ENCODE measurements at places on chromosomes 13 and 19.

DNA sequence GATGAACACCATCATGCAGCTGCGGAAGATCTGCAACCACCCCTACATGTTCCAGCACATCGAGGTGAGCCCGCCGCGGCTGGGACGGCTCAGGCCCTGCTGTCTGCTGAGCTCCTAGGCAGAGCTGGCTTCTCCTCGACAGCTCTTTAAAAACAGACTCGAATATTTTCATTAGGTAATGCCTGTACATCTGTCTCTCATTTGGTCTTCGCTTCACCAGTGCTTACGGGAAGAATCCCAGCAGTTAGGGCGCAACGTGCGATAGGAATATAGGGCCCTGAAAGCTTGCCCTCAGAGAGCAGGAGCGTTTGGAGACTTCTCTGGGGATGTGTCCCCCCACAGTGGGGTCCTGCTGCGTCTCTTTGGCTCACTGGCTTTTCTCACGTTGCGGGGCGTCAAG is 63.8 kb upstream of the LDLR start:
- no peak for DNase-seq

DNA sequence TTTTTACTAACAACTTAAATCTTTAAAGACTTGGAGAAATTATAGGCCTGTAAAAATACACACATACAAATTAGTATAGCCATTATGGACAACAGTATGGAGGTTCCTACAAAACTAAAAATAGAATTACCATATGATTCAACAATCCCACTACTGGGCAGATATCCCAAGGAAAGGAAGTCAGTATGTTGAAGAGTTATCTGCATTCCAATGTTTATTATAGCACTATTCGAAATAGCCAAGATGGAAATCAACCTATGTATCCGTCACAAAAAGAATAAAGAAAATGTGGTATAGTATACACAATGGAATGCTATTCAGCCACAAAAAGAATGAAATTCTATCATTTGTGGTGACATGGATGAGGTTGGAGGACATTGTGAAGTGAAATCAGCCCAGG is 37.2 kb downstream of the SLITRK1 start:
- DNase-seq, result no peak

DNA sequence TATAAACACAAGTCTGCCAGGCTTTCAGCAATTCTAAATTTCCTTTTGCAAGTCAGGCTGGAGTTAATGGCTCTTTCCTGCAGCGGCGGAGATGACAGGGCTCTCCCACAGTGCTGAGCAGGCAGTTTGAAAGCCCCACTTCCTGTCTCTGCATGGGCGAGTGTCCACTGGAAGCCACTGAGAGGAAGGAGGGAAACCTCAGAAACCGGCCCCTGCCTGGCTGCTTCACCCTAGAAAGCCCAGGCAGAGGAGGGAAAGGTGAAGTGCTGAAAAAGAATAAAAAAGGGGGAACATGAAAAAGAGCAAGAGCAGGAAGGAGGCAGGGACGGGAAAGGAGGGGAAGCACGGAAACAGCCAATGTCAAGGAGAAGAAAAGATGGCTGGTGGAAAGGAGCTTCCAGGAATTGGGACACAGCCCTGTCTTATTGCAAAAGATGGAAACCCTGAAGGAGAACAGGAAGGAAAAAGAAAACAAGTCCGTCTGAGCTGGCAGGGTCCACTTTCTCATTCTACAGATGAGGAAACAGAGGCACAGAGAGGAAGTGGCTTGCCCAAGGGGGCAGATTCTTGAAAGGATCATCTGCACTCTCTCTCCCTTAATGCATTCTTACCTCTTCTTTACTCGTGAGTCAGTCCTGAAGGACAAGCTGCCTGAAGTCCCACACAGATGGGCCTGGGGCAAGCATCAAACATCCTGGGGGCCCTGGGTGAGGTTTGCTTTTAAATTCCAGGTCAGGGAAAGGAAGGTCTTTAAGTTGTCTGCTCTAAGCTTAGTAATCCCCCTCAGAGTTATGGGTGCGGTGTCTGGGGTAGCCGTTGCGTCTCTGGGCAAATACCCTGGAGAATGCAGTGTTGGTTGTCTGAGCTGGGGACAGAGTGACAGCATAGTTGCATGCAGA is 38.8 kb upstream of the ALOX5AP start:
- DNase-seq, result no peak

GRCh38 chr13:109272595-109273325 is 513.6 kb downstream of the IRS2 start:
- DNase-seq, result no peak

GRCh38 chr13:94382517-94382916 is 97.0 kb downstream of the DCT start:
- DNase-seq, result no peak

DNA sequence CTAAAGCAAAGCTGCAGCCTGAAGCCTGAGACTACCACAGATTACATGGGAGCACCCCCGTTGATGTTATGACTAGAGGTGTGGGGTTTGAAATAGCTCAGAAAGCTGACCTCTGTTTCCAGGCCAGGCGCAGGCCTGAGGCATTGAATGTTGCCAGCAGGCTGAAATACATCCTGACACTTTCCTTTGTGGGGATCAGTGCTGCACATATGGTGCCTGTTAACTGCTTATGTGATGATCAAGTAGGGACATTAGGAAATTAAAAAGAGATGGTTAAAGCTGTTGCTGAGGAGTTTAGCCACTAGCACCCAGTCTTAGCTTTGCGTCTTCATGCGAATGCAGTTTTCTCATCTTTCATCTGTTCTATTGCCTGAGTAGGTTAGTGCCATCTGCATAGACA is 83.2 kb downstream of the CCNA1 start:
- DNase-seq, result no peak
